ENCODE measurements at places on chromosomes 12 and 14.
A peak's percentile ranks its signal among the peaks of the same experiment; 100 is the strongest.

- no peak for DNase-seq
Measured at GRCh38 chr14:35088514-35088913, 33.3 kb downstream of the PPP2R3C start.

GRCh38 chr12:131455218-131455506 is 255.7 kb upstream of the SFSWAP start:
- DNase-seq = no peak

DNA sequence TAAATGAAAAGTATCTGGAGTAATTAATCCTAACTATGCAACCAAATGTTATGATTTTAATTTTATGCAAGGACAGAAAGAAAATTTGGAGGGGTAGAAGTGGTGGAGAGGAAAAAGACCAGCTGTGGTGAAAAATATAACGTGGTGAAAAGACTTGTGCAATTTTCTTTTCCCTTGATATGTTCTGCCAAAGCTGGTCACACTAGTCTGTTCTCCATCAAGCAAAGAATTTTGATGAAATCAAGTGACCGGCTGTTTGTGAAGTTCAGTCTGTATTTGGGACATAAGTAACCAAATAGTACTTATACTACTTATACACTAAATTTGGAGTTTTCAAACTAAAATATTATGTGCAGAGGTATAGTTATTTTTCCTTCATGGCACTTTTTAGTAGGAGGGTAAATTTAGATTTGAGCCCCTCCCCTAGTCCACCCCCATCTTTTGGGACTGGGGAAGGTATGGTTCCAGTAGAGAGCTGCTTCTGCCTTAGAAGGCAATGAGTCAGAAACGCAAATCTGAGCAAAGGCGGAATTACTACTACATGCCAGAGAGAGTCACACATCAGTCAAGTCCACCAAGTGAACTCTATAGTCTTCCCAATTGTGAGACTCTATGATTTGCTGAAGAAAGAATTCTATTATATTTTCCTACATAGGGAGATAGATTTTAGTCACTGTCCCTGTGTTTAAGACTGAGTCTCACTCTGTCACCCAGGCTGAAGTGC is 229.7 kb downstream of the SLC25A21 start:
- no peak for DNase-seq

DNA sequence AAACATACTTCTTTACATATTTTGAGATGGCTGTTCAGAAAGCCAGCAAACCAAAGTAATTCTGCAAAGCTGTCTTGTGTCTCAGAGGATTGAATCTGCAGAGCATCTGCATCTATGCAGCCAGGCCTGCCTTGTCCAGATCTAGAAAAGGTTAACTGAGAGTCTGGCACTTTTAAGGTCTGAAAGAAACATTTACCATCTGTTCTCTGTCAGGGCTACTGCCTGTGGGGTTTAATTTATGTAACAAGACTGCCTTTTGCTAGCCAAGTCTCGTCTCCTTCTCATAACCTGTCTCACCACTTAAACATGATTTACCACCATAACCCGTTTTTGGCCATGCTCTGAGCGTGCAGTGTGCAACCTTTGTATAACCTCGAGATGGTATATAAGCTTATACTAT is 194.2 kb downstream of the SYT10 start:
- DNase-seq = no peak

- no peak for DNase-seq
Measured at GRCh38 chr12:127150479-127150878, 1116.5 kb upstream of the TMEM132C start.

GRCh38 chr12:14833952-14834351 is 9.4 kb downstream of the ART4 start:
- DNase-seq = no peak

- no peak for DNase-seq
Measured at GRCh38 chr14:94340533-94340932, 17.4 kb upstream of the SERPINA6 start.

- no peak for DNase-seq
Measured at GRCh38 chr12:79983492-79983891, 48.6 kb upstream of the PPP1R12A start.

DNA sequence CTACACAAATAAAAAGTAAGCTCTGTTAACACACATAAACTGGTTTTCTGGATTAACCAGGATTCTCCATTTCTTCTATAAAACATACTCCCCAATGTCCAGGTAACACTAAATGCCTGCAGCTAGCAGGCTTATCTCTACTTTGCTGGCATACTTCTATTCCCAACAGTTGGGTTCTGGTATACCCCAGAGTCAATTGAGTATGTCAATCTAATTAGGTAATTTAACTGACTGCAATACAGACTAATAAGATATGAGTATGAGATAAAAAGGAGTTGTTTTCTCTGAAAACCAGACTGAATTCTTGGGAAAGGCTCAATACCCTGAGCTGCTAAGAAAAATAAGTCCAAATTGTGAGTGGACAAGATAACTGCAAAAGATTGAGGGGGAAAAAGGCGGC is 9.4 kb upstream of the NT5DC3 start:
- DNase-seq = no peak

- no peak for DNase-seq
Measured at GRCh38 chr14:89058697-89059096, 234.2 kb downstream of the TTC8 start.

DNA sequence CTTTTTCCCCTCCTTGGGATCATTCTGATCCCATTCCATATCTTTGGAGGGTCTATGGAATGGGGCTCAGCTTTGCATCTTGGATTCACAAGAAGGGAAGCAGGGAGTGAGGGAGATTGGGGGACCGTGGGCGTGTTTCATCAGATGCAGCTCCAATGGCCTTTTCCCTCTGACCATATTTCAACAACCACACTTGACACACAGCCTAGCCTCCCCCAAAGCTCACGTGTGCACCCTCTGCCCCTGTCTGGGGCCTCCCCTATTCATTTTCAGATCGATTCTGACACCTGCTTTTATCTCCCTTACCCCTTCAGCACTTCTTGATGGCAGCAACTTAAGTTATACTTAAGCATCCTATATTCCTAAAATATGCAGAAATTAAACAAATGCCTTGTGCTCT is 126.6 kb downstream of the CHST11 start:
- no peak for DNase-seq

DNA sequence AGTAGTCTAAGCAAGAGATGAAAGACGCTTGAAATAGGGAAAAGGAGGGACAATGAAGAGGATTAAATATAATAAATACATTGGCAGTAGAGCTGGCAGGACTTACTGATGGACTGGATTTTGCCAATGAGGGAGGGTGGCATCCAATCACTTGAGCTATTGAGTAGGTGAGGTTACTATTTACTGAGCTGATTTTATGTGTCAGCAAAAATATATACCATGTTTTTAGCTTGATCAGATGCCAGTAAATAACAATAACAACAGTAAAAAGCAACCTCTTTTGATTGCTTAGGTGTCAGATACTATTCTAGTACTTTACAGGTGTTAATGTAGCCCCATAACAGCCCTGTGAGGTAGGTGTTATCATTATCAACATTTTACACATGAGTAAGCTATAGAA is 187.5 kb upstream of the LMNTD1 start:
- no peak for DNase-seq

DNA sequence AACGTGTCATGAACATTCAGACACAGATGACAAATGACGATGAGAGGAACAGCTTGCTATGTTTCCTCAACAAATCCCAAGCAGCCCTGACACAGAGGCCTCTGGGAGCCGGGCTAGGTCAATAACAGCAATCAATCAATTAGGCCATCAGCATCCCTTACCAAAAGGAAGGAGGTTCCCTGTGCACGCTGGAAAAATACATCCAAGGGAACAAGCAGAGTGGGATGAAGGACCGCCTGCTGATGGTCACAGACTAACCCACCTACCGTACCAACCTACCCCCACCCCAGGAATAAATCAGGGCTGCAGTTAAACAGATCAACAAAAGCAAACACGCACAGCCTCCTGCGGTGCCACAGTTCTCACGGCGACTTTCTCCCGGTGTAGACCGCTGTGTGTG is 265.1 kb upstream of the SFSWAP start:
- DNase-seq = no peak

DNA sequence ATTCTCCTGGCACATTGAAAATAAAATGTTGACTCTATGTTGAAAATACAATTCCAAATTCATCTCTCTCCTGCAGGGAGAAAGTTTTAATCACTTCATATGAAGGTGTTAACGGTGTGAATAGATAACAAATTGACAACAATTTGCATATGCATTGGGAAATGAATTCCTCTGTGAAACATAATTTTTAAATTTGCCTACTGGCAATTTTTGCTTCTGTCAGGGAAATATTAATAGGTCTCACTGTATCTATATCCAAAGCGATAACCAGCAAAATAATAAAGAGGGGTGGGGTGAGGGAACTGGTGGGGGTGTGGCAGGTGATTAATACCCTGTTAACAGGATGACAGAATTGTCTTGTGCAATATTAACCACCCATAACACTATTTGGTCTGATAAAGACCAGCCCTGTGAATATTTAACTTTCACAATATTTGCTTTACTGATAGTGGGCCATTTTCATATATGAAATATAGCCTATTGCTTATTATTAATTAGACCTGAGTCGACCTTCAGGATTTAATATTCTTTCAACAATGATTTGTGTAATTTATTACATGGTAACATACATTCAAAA is 239.0 kb upstream of the SSTR1 start:
- DNase-seq = no peak

- no peak for DNase-seq
Measured at GRCh38 chr12:106865683-106866082, 90.0 kb upstream of the TMEM263 start.

- DNase-seq = peak; percentile 50
Measured at GRCh38 chr14:69354383-69355153, 43.5 kb downstream of the ERH start.

- no peak for DNase-seq
Measured at GRCh38 chr12:1622406-1622805, 6.6 kb upstream of the WNT5B start.

GRCh38 chr12:102174761-102175160 is 22.9 kb downstream of the PMCH start:
- no peak for DNase-seq

GRCh38 chr12:49645146-49646039 is 22.0 kb downstream of the PRPF40B start:
- no peak for DNase-seq

DNA sequence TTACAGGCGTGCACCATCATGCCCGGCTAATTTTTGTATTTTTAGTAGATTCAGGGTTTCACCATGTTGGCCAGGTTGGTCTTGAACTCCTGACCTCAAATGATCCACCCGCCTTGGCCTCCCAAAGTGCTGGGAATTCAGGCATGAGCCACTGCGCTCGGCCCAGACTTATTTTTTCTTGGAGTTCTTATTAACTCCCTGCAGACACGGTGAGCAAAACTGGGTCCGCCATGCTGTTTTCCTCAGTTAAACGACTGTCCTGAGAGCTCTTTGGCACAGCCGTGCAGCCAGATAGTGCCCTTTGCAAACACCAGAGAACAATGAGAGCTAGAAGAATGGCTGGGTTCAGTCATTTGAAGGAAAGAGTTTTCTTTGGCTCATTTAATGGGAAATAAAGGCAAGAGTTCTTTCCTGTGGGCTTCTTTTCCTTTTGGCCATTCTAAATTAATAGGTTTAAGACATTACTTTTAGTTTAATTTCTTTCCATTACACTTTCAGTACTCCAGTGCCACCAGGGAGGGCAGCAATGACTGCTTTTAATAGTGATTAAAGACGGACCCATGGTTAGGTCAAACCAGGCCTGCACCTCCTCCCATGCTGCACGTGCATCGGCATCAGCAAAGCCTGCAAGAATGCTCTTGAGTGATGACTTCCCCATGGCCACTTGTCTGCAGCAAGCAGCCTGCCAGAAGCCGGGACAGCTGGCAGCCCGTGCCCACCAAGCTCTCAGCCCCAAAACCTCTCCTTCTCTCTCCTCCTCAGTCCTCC is 60.7 kb downstream of the VCPKMT start:
- no peak for DNase-seq

DNA sequence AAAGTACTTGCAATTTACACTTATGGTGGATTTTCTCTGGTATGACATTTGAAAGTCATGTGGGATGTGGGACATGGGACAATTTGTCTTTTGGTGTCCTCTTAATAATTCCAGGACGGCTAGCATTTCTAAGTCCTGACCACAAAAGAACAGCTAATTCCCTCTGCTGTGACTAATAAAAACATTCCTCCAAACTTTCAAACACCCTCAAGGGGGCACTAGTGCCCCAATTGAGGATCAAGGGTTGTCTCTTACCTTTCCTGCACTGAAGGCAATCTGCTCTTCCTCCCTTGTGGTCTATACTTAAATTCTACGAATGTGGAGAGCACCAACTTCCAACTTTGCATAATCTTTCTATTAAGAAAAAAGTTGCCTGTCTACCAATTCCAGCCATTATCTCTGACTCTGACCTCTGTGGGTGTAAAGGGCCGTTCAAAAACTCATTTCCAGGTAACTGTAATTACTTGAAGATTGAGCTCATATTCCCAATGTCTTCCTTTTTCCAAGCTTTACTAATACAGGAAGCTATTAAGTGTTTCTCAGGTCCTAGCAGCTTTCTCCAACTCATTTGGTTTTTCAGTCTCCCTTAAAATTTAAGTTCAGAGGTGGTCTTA is 210.2 kb downstream of the PTPRO start:
- DNase-seq = no peak

GRCh38 chr12:130646716-130647370 is 69.3 kb downstream of the RIMBP2 start:
- DNase-seq = no peak

- no peak for DNase-seq
Measured at GRCh38 chr12:130196827-130197226, 34.6 kb downstream of the FZD10 start.

GRCh38 chr14:55103005-55103640 is 25.9 kb upstream of the LGALS3 start:
- DNase-seq = no peak

DNA sequence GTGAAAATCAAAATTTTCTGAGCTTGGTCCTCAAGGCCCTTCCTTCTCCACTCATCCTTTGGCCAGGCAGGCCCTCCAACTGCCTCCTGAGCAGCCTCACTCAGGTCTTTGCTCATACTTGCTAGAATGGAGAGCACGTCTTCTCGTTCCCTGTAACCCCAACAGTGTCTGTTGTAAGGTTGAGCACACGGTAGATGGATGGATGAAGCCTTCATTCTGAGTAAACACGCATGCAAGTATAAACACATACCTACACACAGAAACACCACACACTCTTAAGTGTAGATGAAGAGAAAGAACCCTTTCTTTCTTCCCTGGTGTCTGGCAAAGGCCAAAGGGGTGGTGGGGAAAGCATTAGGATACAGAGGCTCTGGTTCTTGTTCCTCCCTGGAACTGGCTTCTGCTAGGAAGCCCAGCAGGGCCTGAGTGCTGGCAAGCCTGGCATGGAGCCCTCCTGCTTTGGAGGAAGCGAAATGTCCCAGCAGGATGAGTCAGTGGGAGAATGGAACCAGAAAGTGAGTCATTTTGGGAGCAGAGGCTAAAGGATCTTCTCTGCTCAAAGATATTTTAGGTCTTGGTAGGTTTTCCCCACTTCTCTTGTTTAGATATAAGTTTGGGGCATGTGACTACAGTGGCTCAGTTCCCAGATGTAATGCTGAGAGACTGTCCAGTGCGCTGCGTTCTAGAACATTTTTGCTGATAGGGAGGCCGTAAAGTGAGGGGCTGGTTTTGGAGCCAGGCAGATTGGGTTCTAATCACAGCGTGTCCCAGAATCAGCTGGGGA is 127.4 kb downstream of the CACNA1C start:
- no peak for DNase-seq
